ENCODE measurements at places on chromosomes 4 and X.

GRCh38 chrX:37872303-37872655 lies 24.9 kb upstream of the DYNLT3 start:
- DNase-seq: no peak

- DNase-seq: no peak
Observed at GRCh38 chr4:124278477-124278876, 434.1 kb downstream of the ANKRD50 start.

DNA sequence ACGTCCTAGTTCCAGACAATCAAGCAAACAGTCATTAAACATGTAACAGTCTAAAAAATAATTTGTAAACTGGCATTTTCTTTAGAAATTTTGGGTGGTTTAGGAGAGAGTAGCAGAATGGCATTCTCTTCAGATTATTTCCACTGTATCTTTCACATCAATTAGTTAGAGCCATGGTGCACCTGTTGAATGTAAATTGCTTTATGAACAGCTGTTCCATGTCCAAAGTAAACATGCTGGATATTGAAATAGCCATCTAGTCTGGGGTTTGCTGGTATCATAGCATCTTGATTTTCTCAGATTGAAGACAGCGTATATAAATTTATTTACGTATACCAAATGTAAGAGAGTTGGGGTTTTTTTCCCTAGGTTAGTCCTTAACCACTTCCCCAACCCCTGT lies 143.6 kb downstream of the RCHY1 start:
- no peak for DNase-seq

DNA sequence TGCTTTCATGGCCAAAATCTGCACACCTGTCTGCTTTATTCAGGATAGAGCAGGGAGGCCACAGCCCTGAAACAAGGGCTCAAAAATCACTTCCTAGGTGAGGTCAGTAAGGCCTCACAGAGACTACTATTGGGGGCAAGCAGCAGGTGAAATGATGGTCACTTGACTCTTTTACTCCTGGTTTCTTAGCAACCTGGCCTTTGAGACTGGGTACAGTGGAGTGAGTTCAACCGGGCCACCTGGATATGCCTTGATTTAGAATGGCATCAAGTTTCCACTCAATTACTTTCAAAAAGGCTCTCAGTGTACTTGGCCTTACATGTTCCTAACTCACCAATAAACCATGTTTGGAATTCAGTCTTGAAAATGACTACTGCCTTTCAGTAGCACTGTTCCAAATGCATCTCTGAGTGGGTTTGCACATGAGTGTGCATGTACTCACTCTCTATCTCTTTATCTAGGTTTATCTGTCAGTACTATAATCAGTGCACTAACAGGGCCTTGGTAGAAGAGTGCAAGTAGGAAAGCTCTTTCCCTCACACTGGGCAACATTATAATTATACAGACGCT lies 388.2 kb downstream of the OPHN1 start:
- DNase-seq: peak; percentile 92

GRCh38 chr4:4779486-4779885 lies 80.0 kb upstream of the MSX1 start:
- no peak for DNase-seq

DNA sequence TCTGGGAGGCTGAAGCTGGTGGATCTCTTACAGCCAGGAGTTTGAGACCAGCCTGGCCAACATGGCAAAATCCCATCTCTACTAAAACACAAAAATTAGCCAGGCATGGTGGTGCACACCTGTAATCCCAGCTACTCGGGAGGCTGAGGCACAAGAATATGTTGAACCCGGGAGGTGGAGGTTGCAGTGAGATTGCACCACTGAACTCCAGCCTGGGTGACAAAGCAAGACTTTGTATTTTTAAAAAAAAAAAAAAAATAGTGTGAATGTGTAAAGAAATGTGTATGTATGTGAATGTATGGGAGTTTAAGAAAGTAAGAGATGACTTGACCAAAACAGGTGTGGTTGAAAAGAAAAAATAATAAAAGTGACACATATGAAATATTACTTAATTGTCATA lies 167.7 kb upstream of the TEX13C start:
- no peak for DNase-seq

GRCh38 chrX:106170318-106170717 lies 2.2 kb downstream of the PWWP3B start:
- DNase-seq: no peak

DNA sequence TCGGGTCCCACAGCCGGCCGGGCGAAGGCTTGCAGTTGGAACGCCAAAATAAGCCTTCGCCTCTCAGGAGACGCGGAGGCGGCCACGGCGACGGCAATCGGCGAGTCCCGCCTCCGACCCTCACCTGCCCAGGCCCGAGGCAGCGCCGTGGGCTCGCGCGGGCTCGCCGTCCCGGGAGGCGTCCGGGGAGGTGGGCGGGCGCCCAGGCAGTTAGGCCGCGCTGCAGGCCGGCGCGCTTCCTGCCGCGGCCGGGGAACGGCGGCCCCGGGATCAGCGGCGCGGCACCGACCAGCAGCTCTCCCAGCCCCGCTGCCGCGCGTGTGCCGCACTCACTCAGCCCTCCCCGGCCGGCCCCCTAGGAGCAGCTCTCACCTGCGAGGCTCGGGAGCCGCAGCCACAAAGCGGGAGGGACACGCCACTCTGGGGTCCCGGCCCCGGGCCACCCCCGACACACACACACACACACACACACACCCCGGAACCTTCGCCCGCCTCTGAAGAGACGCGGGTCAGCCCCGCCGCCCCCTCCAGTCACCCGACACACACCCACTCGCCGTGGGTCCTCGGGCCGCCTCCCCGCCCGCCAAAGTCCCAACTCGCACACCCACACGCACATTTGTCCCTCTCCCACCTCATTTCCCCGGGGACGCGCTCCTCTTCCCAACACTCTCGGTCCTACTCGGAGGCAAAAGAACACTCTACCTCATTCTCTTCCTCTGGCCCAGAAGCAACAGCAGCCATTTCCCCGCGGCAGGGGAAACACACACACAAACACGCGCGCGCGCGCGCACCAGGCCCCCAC lies at the start of gene CNOT6L:
CNOT6L (minus strand) TSS at position 767 of the 802 bp plus-strand sequence; CDS start at position 707, 60 bp downstream.
- DNase-seq: peak; percentile 54

DNA sequence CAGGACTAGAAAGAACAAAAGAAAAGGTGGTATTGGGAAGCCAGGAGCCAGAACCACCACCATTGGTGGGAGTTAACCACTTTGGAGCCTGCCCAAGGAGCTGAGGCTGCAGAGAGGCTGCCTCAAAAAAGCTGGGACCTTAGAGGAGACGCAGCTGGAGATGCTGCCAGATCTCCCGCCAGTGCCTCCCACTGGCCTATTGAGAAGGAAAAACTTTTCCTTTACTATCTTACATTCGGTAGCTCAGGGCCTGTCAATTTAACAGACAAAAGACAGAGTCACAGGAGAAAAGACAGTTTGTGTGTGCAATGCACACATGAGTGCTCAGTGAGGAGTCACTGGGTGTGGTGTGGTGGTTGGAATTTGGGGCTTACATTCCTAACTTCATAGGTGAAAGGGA lies 52.4 kb upstream of the HPSE start:
- no peak for DNase-seq

DNA sequence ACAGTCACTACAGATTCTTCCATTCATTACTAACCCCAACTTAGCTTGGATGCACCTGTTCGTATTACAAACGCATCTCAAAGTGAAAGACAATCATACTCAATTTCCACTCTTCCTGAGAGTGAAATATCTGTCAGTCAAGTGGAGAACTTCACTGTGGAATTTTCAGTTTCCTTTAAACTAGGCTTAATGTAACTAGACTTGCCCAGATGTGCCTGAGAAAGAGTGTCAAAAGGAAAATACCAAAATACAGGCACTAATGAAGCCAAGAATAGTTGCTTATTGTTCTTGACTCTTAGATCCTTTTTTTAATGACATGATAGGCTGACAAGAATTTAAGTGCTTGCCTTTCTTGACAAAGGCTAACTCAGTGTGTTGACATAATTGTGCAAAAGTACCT lies 72.4 kb upstream of the NR3C2 start:
- no peak for DNase-seq

DNA sequence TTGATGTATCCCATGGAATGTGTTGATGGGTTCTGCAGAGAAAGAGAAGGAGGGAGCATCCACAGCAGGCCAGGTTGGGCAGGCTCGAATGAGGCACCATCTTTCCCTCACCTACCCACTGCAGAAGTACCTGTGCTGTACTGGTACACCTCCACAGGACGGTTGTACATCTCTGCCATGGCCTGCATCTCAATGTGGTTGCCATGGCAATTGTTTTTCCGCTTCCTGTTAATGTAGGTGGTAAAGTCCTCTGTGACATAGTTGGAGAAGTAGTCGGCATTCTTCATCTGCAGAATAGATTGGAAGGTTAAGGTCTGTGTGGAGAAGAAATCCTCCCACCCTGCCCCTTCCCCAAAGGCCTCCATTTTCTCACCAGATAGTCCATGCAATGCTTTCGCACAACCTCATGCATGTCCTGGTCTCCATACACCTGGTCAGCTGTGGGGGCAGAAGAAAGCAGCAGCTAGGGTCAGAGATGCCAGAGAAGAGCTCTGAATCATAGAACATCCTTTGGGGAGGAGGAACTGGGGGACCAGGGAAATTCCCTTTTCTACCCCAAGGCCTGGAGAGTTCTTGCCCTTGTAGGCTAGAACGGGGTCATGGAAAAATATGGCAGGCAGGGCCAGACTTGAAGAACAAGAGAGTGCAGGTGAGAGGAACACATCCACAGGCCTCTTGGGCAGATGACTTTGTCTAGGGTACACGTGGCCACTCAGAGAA lies 15.9 kb upstream of the PIM2 start:
- no peak for DNase-seq

DNA sequence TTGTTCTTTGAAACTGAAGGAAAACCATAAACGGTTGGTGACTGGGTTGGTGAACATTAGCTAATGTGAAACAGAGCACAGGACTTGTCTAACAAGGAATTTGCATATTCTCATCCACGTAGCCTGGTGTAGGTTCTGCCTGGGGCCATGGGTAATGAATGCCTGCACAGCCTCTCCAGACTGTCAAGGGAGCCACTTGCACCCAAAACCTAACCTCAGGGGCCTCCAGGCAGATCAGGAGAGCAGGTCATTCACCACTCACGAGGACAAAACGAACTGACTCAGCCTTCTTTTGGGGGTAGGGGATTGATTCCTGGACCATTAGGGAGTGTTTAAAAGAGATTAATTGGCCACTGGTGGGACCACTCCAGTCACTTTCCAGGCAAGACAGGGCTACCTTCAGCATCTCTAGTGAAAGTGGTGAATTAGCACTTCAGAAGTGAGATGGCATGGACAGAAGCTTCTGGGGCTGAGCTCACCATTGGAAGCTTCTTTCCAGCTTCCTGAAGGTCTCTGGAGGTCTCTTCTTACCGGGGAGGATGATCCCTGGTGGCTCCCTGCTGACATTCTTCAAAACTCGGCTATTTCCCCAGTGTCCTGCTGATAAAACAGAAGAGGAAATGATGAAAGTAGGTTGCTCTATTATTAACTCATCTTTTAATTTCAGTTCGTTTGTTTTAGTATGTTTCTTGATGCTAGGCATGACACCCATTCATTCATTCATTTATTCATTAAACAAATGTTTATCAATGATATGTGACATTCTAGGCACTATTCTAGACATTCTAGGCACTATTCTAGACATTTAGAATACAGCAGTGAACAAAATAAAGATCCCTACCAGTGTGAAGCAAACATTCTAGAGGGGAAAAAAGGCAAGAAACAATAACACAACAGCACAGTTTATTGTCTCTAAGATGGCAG lies 104.5 kb upstream of the LNX1 start:
- no peak for DNase-seq

GRCh38 chr4:126533146-126533805 lies 1099.5 kb upstream of the INTU start:
- DNase-seq: no peak

GRCh38 chr4:2172627-2173231 lies 69.2 kb downstream of the HAUS3 start:
- no peak for DNase-seq

Measured in DMS79 treated with DMSO at 0.1 percent for 48 hours (cell line).